ENCODE measurements at places on chromosomes 11 and 22.
A peak's percentile ranks its signal among the peaks of the same experiment; 100 is the strongest.

DNA sequence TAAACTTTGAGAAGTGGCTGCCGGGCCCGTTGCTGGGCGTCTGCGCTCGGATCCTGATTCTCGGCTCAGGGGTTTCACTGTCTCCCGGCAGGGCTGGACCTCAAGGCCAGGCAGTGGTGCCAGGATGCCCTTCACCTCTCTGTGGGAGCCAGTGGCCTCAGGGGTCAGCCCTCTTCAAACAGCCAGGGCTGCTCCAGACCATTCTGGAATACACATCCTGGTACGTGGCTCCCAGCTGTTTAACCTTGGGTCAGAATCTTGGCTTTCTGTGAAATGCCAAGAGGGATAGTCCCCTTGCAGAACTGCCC, 70.5 kb downstream of the MPPED1 start:
- H3K36me3 ChIP-seq: no peaks in the 10 kb centered on the region
- no peak overlapping the region for H3K4me3 ChIP-seq
- no peaks in the 10 kb centered on the region for H3K27me3 ChIP-seq

GRCh38 chr11:47175746-47176327, 842 bp downstream of the ARFGAP2 start:
- H3K36me3 ChIP-seq: peaks cover 24% of the 10 kb centered on the region
- DNase-seq: no peak
- peak overlapping the region; percentile 99 for H3K4me3 ChIP-seq
- H3K27ac ChIP-seq: no peak overlapping the region
- no peaks in the 10 kb centered on the region for H3K4me1 ChIP-seq
- no peaks in the 10 kb centered on the region for H3K27me3 ChIP-seq

DNA sequence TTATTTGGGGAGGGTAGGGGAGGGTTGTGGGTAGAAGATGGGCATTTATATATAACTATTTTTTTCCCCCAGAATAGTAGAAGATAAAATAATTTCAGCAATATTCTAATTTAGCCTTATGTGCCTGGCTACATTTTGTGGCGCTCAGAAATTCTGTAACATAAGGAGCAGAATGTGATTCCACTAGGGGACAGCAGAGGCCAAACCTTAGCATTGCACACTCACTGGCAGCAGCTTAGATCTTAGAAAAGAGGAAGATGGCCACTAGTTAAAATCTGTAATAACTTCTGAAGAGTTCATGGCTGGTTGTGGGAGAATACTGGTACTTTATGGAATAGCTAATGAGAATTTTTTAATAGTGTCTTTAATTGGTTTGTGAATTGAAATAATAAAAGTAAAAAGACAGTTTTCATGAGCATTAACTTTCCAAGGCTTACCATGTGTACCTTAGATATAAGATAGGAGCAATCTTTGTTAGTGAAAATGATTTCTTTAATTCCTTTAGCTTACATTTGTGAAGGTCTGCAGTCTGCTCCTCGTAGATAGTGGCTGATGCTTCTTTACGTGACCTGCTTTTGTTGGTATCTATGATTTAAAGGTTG, 33.1 kb downstream of the DDX10 start:
- peak; percentile 73 for DNase-seq
- H3K4me1 ChIP-seq: no peaks in the 10 kb centered on the region
- no peaks in the 10 kb centered on the region for H3K27me3 ChIP-seq
- peaks cover 4% of the 10 kb centered on the region for H3K36me3 ChIP-seq
- no peak overlapping the region for H3K4me3 ChIP-seq
- no peak overlapping the region for H3K27ac ChIP-seq

- DNase-seq: no peak
- no peaks in the 10 kb centered on the region for H3K4me1 ChIP-seq
- H3K27me3 ChIP-seq: no peaks in the 10 kb centered on the region
- no peak overlapping the region for H3K27ac ChIP-seq
- H3K4me3 ChIP-seq: no peak overlapping the region
These were observed 2.7 kb upstream of the TMPRSS6 start for GRCh38 chr22:37112084-37112728.

GRCh38 chr11:74956397-74957015, 7.4 kb downstream of the SPCS2 start:
- H3K27ac ChIP-seq: no peak overlapping the region
- H3K36me3 ChIP-seq: no peaks in the 10 kb centered on the region
- H3K4me1 ChIP-seq: no peaks in the 10 kb centered on the region
- no peak for DNase-seq
- H3K27me3 ChIP-seq: no peaks in the 10 kb centered on the region
- no peak overlapping the region for H3K4me3 ChIP-seq

- DNase-seq: no peak
- no peaks in the 10 kb centered on the region for H3K4me1 ChIP-seq
- H3K4me3 ChIP-seq: no peak overlapping the region
- no peaks in the 10 kb centered on the region for H3K36me3 ChIP-seq
These were observed 26.2 kb downstream of the RRP7A start for GRCh38 chr22:42493393-42493792.

- H3K27ac ChIP-seq: no peak overlapping the region
- no peak overlapping the region for H3K4me3 ChIP-seq
- no peaks in the 10 kb centered on the region for H3K4me1 ChIP-seq
These were observed 38.4 kb downstream of the MOB2 start for GRCh38 chr11:1447845-1448825.

- peak; percentile 85 for DNase-seq
- H3K27ac ChIP-seq: no peak overlapping the region
- H3K27me3 ChIP-seq: no peaks in the 10 kb centered on the region
These were observed 15.5 kb upstream of the RAC2 start for GRCh38 chr22:37259540-37260029.

GRCh38 chr22:20090730-20091240, 10.7 kb downstream of the DGCR8 start:
- H3K27ac ChIP-seq: no peak overlapping the region
- no peak overlapping the region for H3K4me3 ChIP-seq
- DNase-seq: no peak

DNA sequence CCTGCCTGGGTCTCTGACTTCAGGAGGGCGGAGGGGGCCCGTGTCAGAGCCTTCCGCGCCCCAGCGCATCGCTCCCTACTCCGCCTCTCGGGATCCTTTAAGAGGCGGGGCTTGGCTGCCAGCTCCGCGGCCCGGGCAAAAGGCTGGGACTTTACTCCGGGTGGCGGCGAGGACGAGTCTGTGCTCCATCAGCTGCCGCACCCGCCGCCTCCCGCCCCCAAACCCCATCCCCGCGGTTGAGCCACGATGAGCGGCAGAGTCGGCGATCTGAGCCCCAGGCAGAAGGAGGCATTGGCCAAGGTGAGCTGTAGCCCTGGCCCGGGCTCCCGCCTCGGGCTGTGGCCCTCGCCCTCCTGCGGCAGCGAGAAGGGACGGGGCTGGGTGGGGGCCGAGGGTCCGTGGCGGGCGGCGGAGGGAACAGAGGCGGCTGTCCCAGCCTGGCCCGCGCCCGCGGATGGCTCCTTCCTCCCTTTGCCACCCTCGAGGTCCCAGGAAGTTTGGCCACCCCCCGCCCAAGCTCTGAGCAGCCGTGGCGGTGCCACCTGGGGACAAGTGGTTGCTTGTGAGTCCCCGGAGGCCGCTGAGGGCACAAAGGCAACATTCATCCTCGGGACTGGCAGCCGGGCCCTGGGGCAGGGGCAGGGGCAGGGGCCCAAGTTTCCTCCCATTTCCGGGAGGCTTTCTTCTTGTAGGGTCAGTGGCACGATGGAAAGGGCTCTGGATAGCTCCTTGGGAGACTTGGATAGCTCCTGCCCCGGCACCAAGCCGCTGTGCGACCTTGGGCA, at the start of gene SEC14L2:
SEC14L2 (plus strand) TSS at position 148 of the 785 bp plus-strand sequence; CDS start at position 247, 99 bp downstream.
- DNase-seq: peak; percentile 45
- peaks cover 11% of the 10 kb centered on the region for H3K4me1 ChIP-seq
- no peak within 1 kb of the TSS for H3K27ac ChIP-seq
- H3K4me3 ChIP-seq: peak within 1 kb of the TSS; percentile 48
- no peaks in the 10 kb centered on the region for H3K36me3 ChIP-seq

DNA sequence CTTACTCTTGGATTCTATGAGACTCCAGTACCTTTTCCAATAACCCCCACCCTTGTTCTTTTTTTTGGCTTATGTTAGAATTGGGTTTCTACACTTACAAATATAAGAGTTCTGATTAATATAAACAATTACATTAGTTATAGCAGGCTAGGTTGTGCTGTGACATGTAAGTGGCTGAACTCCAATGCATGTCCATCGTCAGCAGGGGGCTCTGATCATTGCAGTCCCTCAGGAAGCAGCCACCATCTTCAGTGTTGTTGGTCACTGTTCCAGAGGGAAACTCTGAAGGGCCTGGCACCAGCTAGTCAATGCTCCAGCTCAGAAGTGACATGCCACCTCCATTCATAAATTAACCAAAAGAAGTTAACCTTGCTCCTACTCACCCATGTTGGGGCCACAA, 5.6 kb downstream of the LIPT2 start:
- no peaks in the 10 kb centered on the region for H3K36me3 ChIP-seq
- no peak overlapping the region for H3K4me3 ChIP-seq
- H3K4me1 ChIP-seq: peaks cover 4% of the 10 kb centered on the region
- peak; percentile 58 for DNase-seq
- no peak overlapping the region for H3K27ac ChIP-seq

DNA sequence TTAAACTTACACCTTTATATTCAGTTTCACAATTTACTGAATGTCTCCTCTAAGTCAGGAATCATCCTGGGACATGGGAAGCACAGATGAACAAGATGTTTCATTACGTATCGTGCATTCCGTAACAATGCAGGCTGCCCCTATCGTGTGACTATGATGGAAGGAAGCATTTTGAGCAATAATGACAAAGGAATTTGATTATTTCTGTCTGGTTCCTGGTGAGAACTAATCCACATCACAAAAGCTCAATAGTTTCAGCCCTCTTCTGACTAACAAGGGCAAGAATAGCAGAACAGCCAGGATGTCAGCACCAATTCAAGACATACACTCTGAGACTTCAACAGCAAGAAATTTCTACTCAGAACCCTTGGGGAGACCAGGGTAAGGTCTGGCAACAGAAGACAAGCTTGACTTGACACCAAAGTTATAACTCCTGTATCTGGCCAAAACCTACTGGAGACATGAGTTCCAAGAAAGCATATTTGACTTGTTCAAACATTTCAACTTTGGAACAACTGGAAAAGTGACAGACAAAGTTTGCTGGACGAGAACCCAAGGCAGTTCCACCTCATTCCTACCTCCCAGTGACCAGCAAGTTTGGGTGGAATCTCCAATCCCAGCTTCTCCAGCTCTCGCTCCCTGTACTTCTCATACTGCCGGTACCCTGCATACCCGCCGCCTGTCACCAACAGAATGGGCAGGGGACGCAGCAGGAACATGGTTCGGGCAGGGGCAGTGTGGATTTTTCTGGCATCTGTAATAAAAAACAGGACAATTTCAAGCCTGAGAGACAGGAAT, 14.3 kb downstream of the PISD start:
- no peak overlapping the region for H3K4me3 ChIP-seq
- no peaks in the 10 kb centered on the region for H3K27me3 ChIP-seq
- peak overlapping the region; percentile 7 for H3K27ac ChIP-seq

DNA sequence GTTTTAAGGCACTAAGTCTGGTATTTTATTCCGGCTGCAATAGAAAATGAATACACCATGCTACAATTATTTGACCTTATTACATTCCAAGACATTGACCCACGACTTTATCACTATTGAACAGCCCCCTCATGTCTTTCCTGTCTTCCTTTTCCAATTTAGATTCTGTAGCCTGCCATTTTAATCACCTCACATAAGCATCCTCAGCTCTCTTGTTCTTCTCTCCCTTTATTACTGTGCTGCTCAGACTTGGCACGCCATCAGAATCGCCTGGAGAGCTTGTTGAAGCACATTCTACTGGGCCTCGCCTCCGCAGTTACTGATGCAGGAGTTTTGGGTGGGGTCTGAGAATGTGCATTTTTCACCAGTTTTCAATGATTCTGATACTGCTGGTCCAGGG, 38.7 kb upstream of the SWAP70 start:
- H3K36me3 ChIP-seq: no peaks in the 10 kb centered on the region
- no peak overlapping the region for H3K27ac ChIP-seq
- no peaks in the 10 kb centered on the region for H3K27me3 ChIP-seq
- H3K4me1 ChIP-seq: peaks cover 5% of the 10 kb centered on the region
- no peak for DNase-seq

- H3K27me3 ChIP-seq: no peaks in the 10 kb centered on the region
- H3K27ac ChIP-seq: no peak overlapping the region
- no peaks in the 10 kb centered on the region for H3K4me1 ChIP-seq
- H3K4me3 ChIP-seq: no peak overlapping the region
- DNase-seq: peak; percentile 56
These were observed 20.5 kb downstream of the GAL start for GRCh38 chr11:68704887-68705286.

GRCh38 chr22:38981005-38981991, 849 bp upstream of the APOBEC3B start:
- H3K36me3 ChIP-seq: no peaks in the 10 kb centered on the region
- H3K27me3 ChIP-seq: no peaks in the 10 kb centered on the region
- no peaks in the 10 kb centered on the region for H3K4me1 ChIP-seq
- no peak overlapping the region for H3K4me3 ChIP-seq
- H3K27ac ChIP-seq: no peak overlapping the region

- H3K36me3 ChIP-seq: no peaks in the 10 kb centered on the region
- H3K4me3 ChIP-seq: no peak overlapping the region
These were observed 179.0 kb downstream of the GRM5 start for GRCh38 chr11:88886796-88887195.

- no peak overlapping the region for H3K27ac ChIP-seq
- no peak overlapping the region for H3K4me3 ChIP-seq
- DNase-seq: no peak
These were observed 17.2 kb downstream of the MYEOV start for GRCh38 chr11:69310934-69311766.

DNA sequence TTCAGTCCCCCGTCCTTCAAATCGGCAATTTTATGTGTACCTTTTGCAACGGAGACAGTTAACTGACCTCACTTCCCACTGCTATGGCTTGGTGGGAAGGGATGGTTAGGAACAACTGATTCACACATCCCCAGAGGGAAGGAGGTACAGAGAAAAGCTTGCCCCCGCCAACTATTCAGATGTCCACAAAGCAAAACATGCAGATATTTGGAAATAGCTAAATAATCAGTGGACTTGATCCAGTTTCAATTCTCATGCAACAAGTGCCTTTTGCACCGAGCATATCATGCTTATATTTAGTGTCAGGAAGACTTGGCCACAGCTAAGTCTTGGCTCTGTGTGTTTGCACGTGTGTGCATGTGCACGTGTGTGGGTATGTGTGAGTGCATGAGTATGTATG, 144.6 kb downstream of the SNX19 start:
- no peaks in the 10 kb centered on the region for H3K36me3 ChIP-seq
- DNase-seq: no peak
- no peaks in the 10 kb centered on the region for H3K27me3 ChIP-seq
- H3K4me1 ChIP-seq: peaks cover 5% of the 10 kb centered on the region
- no peak overlapping the region for H3K4me3 ChIP-seq

All from mesendoderm (in vitro differentiated cells).